A172 (cell line): ENCODE measurements at places on chromosomes 6 and 20.
A peak's percentile ranks its signal among the peaks of the same experiment; 100 is the strongest.

GRCh38 chr20:36275441-36276189 is 30.5 kb upstream of the DLGAP4 start:
- DNase-seq = no peak

DNA sequence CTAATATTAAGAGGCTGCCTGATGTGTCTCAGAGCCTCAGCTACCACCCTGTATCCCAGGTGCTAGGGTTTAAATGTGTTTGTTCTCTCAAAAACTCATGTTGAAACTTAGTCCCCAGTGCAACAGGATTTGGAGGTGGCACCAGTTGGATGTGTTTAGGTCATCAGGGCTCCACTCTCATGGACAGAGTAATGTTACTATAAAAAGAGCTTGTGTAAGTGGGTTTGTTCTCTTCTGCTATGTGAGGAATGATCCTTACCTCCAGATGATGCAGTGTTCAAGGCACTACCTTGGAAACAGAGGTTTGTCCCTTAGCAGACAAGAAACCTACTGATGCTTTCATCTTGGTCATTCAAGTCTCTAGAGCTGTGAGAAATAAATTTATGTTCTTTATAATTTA is 164.9 kb upstream of the EPHA7 start:
- DNase-seq = no peak

DNA sequence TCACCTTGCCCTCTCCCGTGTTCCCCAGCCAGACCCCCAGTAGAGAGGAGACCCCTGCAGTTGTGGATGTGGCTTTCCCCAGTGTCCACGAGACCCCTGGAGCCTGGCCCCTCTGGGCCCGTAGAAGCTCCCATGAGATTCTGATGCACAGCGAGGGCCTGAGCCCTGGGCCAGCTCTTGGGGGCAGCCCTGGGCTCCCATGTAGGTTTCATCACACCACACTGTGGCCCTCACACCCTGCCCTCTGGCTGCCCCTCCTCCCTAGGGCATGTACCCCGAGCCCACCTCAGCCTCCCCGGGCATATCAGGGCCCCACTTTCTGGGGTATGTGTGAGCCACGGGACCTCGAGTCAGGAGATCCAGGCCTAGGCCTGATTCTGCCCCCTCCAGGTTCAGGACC is 7.0 kb upstream of the CHRNA4 start:
- DNase-seq = no peak

GRCh38 chr6:25628471-25629197 is 23.4 kb upstream of the SCGN start:
- DNase-seq = no peak

GRCh38 chr6:144119376-144119775 is 24.0 kb upstream of the SF3B5 start:
- no peak for DNase-seq

DNA sequence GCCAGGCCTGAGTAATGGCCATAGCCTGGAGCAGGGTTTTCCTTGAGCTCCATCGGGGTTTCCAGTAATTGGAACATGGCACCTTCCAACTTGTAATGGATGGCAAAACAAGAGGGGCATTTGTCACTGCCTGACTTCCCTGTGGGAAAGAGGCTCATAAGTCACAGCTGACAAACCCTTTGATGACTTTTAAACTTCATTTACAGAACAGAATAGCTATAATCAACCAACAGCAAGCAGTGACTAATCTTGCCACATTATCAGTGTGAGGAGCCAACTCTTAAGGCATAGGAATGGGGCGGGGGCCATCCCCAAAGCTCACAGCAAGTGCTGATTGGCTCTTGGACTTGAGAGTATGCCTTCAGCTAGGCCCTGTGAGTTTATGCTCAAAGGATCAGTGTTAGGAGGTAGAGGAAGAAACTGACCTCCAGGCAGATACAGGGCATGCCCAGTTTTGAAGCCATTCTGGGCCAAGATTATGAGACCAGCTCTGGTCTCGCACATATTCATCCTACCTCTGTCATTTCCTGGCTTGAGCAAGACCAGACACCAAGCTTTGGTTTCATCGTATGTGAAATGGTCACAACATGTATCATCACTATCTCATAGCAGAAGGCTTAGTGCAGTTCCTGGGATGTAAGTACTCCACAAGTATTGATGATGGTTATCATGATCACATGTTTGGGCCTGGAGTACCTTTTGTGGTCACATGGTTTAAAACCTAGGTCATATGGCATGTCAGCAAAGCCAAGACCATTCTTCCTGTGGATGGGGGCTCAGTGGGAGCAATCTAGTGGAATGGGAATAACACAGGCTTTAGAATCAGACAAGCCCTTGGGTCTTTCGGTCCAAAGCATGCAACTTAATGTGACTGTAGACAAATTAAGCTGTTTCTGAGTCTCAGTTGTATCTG is 49.2 kb downstream of the EIF2S2 start:
- no peak for DNase-seq

GRCh38 chr6:125533710-125534397 is 215.6 kb upstream of the HEY2 start:
- no peak for DNase-seq

DNA sequence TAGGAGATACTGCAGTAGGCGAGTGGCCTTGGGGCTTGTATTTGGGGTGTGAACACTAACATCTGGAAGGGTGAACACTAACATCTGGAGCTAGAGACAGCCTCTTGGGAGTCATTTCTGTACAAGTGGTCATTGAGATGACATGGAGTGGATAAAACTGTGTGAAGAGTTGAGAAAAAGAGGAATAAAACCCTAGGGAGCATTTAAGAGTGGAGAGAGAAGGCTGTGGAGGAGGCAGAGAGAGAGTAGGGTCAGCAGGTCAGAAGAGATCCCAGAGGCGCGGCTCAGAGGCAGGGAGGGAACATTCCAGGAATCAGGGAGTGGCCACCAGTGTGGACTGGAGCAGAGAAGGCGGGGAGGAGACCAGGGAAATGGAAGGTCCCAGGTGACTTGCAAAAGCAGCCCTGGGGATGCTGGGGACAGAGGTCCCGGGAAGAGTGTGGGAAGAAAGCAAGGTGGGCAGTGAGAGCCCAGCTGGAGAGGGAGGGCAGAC is 202.0 kb upstream of the RNF24 start:
- DNase-seq = peak; percentile 65

- no peak for DNase-seq
Measured at GRCh38 chr20:17614812-17615644, 45.2 kb downstream of the DSTN start.

DNA sequence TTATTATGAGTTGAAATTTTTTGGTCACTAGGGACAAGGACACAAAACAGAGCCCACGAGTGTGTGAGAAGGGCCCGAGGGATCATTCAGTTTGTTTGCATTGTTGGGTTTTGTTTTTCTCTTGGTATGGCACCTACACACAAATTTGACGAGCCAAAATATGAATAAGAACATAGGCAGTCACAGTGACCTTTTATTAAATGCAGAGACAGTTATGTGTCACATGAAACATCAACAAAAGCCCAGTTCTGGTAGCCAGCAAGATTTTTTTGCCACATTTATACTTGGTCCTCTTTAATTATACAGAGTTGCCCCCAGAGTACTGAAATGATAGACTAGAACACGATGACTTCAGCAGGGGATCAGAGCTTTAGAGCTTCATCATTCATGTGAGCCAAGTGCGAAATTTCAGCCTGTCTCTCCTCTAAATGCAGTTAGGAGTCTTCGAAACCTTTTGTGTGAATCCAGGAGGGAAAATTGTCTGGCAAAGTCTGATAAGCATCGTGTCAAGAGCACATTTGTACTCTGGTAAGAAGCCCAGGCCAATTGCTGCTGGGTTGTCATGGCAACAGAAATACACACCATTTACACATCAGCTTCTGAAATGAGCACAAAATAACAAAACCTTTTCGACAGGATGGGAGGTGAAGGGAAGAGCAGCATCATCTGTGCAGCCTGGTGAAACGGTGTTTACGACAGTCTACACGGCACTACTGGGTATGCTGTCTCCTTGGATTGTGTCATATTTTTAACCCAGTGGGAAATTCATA is 79.2 kb upstream of the RIPOR2 start:
- no peak for DNase-seq

DNA sequence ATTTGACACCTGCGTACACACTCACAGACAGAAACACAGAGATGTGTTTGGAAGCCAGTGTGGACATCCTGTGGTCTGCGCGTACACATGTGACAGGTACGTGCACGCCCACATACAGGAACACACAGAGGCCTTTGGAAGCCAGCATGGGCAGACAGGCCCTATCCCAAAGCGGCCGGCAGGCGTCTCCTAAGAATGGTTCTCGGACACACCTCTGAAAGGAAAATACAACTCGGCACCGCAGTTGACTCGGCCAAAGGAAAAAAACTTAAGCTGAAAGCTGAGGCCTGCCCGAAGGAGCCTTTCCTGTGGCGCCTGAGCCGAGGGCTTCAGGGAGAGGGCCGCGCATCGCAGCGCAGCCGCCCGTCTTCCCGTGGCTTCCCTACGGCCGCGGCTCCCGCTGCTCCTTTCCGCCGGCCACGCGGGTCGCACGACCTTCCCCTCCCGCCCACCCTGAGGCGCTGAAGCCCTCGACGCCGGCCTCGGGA is 1.4 kb upstream of the CEP43 start:
- DNase-seq = peak; percentile 55

- no peak for DNase-seq
Measured at GRCh38 chr6:80181352-80182081, 75.0 kb downstream of the BCKDHB start.

DNA sequence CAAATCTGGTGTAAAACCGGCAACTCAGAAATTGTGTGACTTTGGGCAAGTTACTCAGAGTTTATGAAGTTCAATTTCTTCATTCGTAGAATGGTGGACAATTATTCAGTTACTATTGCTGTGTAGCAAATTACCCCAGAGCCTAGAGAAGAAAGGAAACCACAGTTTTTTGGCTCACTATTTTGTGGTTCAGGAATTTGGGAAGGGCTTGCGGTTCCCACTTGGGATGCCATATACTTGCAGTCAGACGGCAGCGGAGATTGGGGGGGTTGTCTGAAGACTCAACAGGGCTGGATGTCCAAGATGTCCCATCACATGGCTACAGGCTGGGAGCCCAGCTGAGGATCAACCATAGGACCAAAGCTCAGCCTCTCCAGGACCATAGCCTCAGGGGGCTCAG is 108.1 kb downstream of the PCSK2 start:
- DNase-seq = no peak

- DNase-seq = peak; percentile 25
Measured at GRCh38 chr6:69796073-69796641, 653 bp downstream of the LMBRD1 start.

GRCh38 chr6:130434174-130434873 is 68.5 kb downstream of the TMEM200A start:
- DNase-seq = peak; percentile 13

- no peak for DNase-seq
Measured at GRCh38 chr6:91442342-91442741, 855.5 kb upstream of the MAP3K7 start.

DNA sequence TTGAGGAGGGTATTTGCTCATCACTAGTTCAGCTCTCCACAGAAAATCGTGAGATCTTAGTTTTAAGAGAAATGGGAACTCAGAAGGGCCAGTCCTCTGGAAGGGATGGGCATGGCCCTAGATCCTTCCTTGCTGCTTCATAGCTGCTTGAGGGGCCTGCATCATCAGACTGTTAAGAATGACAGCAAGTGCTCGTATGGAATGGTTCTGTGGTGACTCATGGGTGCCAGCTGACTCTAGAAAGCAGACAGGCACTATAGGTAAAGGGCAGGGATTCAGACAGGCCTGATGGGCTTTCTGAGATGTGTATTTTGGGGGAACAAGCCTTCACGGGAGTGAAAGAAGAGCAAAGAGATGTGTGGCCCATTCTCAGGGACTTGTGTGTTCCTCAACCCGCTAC is 90.8 kb downstream of the MYLK4 start:
- peak; percentile 78 for DNase-seq

- DNase-seq = no peak
Measured at GRCh38 chr6:116205281-116205680, 48.6 kb downstream of the TSPYL4 start.

DNA sequence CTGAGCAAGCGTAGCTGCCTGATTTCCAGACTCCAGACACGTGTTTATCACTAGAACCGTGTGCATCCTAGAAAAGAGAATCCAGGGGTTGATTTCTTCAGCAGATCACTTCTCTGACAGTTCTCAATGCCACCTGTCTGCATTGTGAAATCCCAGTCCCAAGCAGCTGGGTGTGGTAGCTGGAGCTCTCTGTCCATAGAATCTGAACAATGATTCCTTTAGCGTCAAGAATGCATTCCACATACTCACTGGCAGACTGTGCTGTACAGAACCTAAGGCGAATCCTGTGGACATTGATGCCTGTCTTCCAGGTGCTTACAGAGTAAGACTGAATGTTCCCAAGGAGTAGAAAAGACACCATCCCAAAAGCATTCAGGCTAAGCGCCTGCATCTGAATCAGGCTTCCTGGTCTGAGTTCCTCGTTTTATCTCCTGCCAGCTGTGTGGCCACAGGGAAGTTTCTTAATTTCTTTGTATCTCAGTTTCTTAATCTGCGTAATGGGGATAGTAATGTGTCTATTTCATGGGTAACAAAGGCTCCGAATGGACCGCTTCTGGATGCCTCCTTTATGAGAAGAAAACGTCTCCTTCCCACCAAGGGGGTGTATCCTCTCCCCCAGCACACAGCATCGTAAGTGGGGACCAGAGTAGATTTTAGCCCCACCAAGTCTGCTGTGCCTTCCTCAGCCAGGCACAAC is 10.4 kb upstream of the TRAF3IP2 start:
- DNase-seq = no peak

GRCh38 chr20:38094373-38094891 is 60.9 kb downstream of the RPRD1B start:
- DNase-seq = peak; percentile 89

DNA sequence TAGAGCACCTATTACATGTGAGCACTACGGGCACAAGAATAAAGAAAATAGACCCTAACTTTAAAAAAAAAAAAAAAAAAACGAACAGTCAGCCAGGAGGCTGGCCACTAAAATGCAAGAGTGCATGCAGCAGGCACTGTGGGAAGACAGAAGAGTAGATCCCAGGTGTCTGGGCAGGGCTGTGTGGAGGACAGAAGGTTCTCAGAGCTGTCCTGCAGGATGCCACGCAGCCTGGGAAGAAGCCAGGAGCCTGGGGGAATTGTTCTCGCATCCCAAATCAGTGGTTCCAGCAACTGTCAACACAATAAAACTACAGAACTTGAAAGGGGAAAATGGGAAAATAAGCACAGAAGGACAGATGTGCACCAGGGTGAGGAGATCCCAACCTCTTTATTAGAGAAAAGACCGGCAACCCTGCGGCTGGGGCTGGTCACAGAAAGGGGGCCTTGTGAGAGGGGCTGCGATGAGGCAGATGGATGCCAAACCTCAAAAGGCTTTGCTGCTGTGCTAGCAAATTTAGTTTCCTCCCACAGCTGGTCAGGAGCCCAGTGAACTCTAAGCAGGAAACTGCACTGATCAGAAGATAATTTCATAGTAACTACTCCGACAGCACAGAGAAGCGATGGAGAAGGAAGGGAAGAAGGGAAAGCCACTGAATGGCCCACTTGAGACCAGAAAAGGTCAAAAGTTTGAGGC is 30.9 kb downstream of the MAP3K5 start:
- no peak for DNase-seq

DNA sequence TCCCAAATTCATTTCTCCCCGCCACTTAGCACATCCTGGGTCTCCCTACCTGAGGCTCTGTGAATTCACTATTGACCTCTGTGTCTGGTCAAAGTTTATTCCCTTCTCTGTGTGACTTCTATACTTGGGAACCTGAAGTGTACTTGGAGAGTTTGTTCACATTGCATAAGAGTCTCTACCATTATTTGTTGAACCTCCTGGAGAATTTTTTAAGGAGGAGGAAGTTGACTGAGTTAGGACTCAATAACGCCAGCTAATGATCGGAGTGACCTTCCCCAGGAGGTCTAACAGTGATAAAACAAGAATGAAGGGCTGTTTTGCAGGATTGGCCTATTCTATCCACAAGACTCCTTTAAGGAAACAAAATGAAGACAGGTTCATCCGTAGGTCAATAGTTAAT is 23.6 kb downstream of the STMND1 start:
- no peak for DNase-seq

- DNase-seq = peak; percentile 25
Measured at GRCh38 chr6:8627085-8627861, 191.9 kb upstream of the SLC35B3 start.
